HuH-7 (cell line): ENCODE measurements at places on chromosomes 1 and 21.

GRCh38 chr1:119712342-119713038, 756 bp downstream of the PHGDH start:
- DNase-seq: peak; percentile 77

DNA sequence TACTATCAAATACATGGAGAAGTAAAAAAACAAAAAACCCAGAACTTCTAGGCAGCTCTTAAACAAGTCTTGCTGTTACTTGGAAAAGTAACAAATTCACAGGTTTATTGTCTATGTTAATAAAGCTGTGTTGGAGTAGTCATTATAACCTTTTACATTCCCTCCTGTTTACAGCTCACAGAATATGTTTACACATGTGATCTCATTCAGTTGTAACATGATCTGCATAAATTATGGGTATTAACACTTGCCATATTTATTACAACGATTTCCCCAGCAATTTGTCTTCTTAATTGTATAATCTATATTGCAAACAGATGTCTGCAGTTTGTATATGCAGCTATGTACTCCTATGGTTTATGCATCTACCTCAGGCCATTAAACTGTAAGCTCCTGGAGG, 28.6 kb downstream of the ERG start:
- no peak for DNase-seq

GRCh38 chr1:87230501-87230900, 98.2 kb upstream of the LMO4 start:
- no peak for DNase-seq

- DNase-seq: no peak
Observed at GRCh38 chr1:153659175-153659534, 652 bp downstream of the SNAPIN start.

DNA sequence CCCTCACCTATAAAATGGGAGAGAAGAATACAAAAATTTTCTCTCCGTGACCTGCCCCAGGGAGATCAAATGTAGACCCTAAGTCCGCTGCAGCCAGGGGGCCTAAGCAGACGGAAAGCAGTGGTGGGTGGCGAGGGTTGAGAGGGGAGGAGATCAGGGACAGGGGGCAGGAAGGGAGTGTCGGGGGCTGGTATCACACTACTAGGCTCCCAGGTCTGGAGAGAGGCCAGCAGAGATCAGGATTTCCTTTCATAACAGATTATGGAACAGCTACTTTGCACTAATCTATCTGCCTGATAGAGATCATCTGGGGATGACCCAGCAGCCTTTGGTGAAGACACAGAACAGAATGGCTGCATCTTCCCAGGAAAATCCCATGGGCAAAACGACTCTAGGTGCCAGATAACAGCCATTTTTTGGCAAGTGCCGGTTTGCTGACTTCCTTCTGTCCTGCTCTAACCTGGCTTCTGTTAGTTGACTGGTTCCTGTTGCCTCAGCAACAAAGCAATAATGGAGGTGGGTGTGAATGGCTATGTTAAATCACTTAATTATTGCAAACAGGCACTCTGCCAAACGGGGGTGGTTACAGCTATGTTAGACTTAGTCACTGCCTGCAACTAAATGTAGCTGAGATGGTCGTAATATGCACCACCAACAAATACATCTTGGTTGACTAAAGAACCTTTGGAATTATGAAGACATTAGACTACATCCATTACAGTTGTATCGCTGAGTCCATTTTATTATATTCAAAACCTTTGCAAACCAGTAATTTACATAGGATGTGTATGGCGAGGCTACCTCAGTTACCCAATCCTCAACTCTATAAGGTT, 30.0 kb upstream of the EPS8L3 start:
- DNase-seq: no peak

DNA sequence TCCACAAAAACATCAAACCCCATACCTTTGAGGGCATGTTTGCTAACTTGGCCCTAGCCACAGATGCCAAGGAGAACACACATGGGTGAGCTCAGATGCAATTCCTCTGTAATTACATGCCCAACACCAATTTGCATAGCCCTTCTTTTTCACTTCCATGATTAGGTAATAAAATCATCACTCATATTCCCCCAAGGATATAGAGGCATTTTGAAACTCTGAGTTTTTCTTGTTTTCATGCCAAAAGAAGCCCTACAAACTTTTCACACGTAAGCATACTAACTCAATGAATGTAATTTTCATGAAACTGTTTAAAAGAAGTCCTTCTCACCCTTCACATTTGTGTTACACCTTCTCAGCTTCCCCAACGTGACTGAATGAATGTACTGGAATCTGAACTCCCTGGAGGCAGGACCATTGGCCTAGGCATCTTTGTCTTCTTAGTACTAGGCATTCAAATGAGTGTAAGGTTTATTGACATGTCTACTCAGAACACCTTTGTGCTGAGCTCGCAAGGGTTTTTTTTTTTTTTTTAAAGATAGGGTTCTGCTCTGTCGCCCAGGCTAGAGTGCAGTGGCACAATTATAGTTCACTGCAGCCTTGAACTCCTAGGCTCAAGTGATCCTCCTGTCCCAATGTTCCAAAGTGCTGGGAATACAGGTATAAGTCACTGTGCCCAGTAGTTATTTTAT, 31.0 kb downstream of the FBXO42 start:
- no peak for DNase-seq

GRCh38 chr1:15282810-15283474, 35.9 kb downstream of the FHAD1 start:
- no peak for DNase-seq

DNA sequence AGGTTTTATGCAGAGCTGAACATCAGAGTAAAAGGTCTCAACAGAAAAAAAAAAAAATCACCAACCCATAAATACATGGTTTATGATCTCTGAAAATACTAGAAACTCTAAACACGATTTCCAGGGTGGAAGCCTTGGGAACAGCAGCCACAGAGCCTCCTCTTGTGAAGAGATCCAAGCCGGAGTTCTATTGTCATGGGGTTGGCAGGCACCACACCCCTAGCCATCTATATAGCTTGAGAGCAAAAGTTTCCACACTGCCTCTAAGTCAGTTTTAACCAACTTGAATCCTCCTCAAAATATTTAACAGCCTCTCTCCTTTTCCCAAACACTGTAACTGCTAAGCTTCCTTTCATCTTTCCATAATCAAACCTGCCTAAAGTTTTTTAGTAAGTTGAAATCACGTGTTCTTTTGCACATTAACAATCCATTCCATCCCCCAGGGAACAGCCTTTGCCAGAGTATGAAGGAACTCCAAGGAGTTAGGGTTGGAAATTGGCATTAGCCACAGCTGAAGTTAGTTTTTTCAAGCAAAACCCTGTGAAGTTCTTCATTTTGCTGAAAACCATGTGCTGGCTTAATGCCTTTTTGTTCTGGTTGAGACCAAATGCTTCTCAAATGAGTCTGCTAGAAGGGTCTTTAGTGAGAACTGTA, 13.8 kb upstream of the SEC16B start:
- DNase-seq: no peak

- no peak for DNase-seq
Observed at GRCh38 chr1:228154021-228154669, 4.4 kb downstream of the GJC2 start.

DNA sequence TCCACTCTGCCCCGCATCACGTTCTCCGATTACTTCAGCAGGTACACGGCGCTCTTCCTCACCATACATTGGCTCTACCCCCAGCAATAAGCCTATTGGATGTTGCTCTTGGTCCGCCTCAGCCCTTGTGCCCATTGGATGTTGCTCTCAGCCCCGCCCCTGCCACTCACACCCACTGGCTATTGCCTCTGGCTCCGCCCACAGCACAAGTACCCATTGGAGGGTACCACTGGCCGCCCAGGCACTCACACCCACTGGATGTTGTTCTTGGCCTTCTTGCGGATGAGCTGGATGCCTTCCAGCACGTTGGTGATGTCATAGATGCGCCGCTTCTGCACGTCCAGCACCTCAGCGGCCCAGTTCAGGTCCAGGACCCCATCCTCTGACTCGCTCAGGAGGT, 9.4 kb downstream of the E2F2 start:
- DNase-seq: no peak

DNA sequence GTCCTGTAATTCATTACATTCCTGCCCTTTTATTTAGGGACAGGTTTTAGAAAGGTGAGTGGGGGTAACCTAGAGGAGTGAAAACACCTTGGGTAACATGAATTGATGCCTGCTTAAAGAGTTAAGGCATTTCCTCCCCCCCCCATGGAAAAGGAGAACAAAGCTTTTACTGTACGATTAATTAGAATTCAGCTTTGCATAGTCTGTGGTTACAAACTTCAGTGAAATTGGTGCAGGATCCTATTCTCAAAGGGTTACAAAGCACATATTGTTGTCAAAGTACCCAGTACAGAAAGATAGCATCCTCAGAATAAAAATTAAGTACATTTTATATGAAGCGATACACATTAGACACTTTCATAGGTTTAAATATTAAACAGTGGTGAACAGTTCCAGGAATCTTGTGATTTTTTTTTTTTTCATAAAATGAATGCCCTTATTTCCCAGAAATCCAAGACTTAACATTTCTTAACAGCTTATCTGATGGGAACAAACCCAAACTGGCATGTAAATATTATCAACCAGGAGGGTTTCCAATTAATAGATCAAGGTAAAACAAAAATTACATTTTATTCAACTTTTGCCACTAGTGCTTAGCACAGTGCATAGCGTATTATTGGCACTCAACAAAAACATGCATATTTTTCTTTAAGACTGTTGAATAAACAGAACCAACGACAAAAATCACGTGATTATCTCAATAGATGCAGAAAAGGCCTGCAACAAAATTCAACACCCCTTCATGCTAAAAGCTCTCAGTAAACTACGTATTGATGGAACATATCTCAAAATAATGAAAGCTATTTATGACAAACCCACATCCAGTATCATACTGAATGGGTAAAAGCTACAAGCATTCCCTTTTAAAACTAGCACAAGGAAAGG, 172.7 kb downstream of the PDE4B start:
- DNase-seq: no peak

- DNase-seq: no peak
Observed at GRCh38 chr1:18637511-18637960, 6.9 kb downstream of the PAX7 start.

DNA sequence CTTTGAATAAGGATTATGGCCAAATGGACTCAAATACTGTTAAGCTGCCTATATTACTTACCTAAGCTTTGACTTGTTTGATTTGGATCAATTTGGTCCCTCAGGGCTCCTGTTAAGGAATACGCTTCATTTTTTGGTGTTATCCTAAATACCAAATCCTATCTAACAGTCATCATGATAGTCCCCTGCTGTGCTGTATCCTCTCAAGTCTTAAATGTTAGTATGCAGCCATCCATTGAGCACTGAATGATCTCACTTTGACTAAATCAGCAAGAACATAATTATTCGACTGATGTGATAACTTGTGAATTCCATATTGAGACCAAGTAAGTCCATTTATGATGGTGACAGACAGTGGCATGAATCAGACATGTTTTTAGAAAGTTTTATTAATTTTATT, 53.1 kb upstream of the ATF3 start:
- no peak for DNase-seq

- DNase-seq: peak; percentile 62
Observed at GRCh38 chr1:204647114-204647804, 38.3 kb downstream of the LRRN2 start.

GRCh38 chr1:57479471-57479870, 55.6 kb upstream of the DAB1 start:
- no peak for DNase-seq

DNA sequence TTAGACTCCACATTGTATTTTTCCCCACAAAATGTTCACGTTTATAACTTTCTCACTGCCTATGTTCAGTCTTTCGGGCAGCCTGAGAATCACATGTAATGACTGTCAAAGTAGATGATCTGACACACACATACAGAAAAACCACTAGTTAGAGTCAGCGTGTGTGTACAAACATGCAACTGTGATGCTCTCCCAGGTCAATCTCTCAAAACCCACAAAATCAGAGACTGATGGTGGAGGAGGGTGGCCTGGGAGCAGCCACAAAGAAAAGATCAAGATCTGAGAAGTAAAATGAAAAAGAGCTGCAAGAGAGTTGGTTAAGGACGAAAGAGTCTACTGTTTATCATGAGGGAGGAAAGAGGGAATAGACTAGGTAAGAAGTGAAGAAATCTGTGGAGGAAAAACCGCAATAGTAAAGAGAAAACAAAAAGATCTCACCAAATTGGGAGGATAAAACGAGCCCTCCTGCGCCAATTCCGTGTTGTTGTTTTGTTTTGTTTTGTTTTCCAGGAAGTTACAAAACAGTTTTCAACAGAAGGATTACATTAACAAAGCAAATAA, 2.3 kb downstream of the EGLN1 start:
- no peak for DNase-seq

DNA sequence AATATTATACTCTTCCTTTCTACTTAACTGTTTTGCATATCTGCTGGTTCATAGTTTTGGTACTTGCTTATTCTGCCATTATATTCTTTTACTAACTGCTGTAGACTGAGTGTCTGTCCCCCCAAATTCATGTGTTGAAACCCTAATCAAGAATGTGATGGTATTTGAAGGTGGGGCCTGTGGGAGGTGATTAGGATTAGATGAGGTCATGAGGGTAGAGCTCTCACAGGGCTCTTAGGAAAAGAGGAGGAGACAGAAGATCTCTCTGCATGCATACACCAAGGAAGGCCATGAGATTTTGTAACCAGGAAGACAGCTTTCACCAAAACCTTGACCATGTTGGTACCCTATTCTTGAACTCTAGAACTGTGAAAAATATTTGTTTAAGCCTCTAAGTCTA, 354.1 kb upstream of the B3GALT2 start:
- no peak for DNase-seq

DNA sequence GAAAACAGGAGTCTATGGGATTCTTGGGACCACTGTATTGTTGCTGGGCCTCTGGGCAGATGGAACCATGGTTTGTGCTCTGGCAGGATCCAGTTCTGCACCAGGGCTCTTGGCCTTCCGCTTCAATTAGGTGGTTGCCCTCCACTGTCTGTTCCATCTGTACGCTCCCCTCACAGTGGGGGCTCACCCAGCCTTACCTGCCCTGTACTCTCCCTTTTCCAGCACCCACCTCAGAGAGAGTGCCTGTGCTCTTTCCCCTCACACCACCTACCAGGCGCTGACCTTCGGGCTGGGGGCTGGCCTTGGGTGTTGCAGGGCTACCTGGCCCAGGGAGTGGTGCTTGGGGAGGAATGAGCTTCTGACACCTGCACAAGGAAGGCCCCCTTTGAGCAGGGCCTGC, 7.5 kb downstream of the PKNOX1 start:
- DNase-seq: no peak

DNA sequence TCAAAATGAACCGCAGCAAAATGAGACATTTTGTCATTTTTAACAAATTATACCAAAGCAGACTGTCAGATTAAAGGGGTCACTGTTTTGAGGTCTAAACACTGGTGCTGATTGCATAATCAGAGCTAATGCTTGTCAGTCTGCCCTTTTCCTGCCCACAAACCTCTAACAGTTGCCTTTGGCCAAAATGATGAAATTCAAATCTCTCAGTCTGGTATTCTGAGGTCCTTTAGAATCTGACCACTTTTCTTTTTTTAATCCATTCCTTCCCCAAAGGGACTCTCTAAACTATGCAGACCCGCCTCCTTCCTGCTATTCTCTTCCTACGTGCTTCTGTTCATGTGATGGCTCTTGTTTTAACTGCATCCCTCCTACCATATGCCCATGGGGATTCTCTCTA, 145.2 kb upstream of the SPATA6 start:
- no peak for DNase-seq

GRCh38 chr1:185156288-185156853, 382 bp downstream of the TRMT1L start:
- peak; percentile 37 for DNase-seq
